ENCODE measurements at places on chromosomes 4 and X.
A peak's percentile ranks its signal among the peaks of the same experiment; 100 is the strongest.

- no peak for DNase-seq
- no peak overlapping the region for H3K4me3 ChIP-seq
- H3K27ac ChIP-seq, result no peak overlapping the region
- H3K27me3 ChIP-seq, result no peaks in the 10 kb centered on the region
- no peaks in the 10 kb centered on the region for H3K4me1 ChIP-seq
Measured at GRCh38 chrX:17713288-17713687, 24.0 kb upstream of the SCML1 start.

DNA sequence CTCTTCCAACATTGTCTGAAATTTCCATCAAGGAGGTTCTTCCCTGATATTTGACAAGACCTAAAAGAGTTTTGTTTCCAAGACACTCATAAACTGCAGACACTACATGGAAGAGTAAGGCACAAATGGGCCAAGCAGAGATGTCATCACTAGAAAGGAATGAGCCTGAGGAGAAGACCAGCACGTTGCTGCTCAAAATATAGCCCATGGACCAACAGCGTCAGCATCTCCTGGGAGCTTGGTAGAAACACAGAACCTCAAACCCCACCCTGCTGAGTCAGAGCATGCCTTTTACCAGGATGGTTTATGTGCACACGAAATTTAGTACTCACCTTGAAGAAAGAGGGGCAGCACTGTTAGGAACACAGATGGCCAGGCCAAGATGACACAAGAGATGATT lies 128.7 kb upstream of the MID1 start:
- no peak overlapping the region for H3K27ac ChIP-seq
- no peaks in the 10 kb centered on the region for H3K27me3 ChIP-seq
- no peak for DNase-seq
- H3K4me1 ChIP-seq, result no peaks in the 10 kb centered on the region

DNA sequence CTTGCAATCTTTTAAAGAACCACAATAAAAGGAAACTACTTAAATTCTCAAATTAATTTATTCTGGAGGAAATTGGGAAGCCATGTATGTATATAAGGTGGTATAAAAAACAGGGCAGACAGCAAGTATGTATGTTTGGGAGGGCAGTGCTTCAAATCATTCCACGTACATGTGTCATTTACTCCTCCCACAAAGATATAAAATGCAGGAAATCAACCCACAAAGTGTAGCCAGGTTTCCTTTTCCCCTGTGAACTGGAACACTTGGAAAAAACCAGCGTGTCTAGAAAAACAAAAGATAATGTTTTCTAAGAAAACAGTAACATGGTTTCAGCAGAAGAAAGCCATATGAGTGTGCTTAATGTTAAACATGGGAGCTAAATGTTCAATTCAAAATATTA lies 156.7 kb upstream of the FAM47A start:
- no peaks in the 10 kb centered on the region for H3K4me1 ChIP-seq
- H3K27me3 ChIP-seq, result no peaks in the 10 kb centered on the region
- no peak overlapping the region for H3K4me3 ChIP-seq
- DNase-seq, result no peak
- no peaks in the 10 kb centered on the region for H3K36me3 ChIP-seq

DNA sequence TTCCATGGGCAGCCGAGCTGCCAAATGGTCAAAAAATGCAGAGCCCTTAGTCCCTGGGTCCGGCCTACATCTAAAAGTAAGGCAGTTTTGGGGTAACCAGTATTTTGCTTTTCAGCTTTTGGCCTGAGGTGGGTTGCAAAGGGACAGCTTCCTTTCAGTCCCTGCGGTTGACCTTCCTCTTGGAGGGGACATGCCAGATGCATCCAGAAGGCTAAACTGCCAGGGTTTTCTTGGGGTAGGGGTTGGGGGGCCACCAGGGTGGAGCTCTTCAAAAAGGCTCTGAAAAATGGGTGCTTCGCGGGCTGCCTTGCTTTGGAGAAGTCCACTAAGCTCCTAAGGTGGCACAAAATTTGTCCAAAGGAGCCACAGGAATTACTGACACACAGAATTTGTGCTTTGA lies 120.7 kb downstream of the UBE2K start:
- no peak overlapping the region for H3K27ac ChIP-seq
- no peaks in the 10 kb centered on the region for H3K27me3 ChIP-seq
- H3K4me1 ChIP-seq, result no peaks in the 10 kb centered on the region
- DNase-seq, result no peak
- no peaks in the 10 kb centered on the region for H3K36me3 ChIP-seq
- H3K4me3 ChIP-seq, result no peak overlapping the region

DNA sequence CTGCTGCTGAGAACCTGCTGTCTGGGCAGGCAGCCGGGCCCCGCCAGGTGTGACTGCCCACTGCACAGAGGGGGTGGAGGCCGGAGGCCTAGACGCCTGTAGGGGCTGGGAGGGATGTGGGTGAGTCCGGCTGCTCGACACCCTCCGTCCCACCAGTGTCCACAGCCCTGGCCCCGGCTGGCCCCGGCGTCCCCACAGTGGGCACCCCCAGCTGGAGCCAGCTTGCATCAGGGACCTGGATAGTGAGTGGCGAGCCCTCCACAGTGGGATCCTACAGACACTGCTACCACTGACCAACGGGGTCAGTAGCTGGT lies 34.7 kb upstream of the SPON2 start:
- H3K36me3 ChIP-seq, result peaks cover under 1% of the 10 kb centered on the region
- peaks cover 99% of the 10 kb centered on the region for H3K4me1 ChIP-seq
- no peaks in the 10 kb centered on the region for H3K27me3 ChIP-seq
- peak overlapping the region; percentile 83 for H3K27ac ChIP-seq
- no peak overlapping the region for H3K4me3 ChIP-seq

GRCh38 chrX:39576041-39576872 lies 521.5 kb downstream of the BCOR start:
- H3K27me3 ChIP-seq, result no peaks in the 10 kb centered on the region
- no peak for DNase-seq
- H3K4me1 ChIP-seq, result no peaks in the 10 kb centered on the region

- no peaks in the 10 kb centered on the region for H3K27me3 ChIP-seq
- H3K4me3 ChIP-seq, result no peak overlapping the region
- no peak overlapping the region for H3K27ac ChIP-seq
- no peaks in the 10 kb centered on the region for H3K36me3 ChIP-seq
- no peaks in the 10 kb centered on the region for H3K4me1 ChIP-seq
- no peak for DNase-seq
Measured at GRCh38 chrX:29858714-29859113, 356.6 kb upstream of the MAGEB2 start.

DNA sequence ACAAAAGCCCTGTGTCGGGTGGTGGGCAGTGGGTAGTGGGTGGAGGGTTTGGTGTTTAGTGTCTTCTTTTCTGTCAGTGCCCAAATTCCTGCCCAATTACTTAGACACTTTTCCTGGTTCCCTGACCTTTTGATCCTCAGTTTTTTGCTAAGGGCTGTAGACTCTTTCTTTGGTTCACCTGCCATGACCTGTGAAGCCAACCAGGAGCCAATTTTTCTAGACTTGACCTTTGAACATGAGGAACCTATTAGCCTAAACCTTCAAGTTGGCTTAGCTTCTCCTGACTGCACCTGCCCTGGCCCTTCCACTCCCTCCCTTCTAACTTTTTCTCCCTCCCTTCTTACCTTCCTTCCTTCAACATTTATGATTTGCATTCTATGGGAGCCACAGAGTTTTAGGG lies 94.5 kb downstream of the MID1IP1 start:
- H3K36me3 ChIP-seq, result no peaks in the 10 kb centered on the region
- no peak overlapping the region for H3K27ac ChIP-seq
- DNase-seq, result no peak
- H3K4me3 ChIP-seq, result no peak overlapping the region

- H3K4me1 ChIP-seq, result no peaks in the 10 kb centered on the region
- no peaks in the 10 kb centered on the region for H3K27me3 ChIP-seq
- no peak for DNase-seq
- H3K36me3 ChIP-seq, result no peaks in the 10 kb centered on the region
- H3K27ac ChIP-seq, result no peak overlapping the region
Measured at GRCh38 chr4:77384094-77384493, 221.5 kb upstream of the CXCL13 start.

GRCh38 chr4:163482190-163482589 lies 8.6 kb upstream of the TKTL2 start:
- H3K4me3 ChIP-seq, result no peak overlapping the region
- H3K27ac ChIP-seq, result no peak overlapping the region
- H3K27me3 ChIP-seq, result no peaks in the 10 kb centered on the region
- no peaks in the 10 kb centered on the region for H3K4me1 ChIP-seq
- DNase-seq, result no peak

DNA sequence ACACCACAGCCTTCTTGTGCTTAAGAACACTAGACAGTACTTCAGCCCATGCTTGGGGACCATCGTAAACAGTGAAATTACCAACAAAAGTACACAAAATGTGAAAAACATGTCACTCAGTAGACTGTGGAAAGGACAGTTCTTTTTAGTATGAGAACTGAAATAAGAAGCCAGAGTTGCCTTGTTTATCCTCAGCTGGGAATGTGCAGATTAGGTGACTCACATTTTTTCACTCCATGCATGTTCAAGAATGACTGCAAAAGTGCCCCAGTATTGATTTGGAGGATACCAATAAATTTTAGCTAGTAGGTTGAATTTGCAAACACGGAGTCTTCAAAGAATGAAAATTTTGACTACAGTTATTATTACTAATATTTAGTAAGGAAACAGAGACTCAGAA lies 23.1 kb upstream of the BMP3 start:
- no peak for DNase-seq
- no peaks in the 10 kb centered on the region for H3K36me3 ChIP-seq
- H3K27me3 ChIP-seq, result no peaks in the 10 kb centered on the region
- H3K4me1 ChIP-seq, result no peaks in the 10 kb centered on the region

- H3K27ac ChIP-seq, result no peak overlapping the region
- H3K4me3 ChIP-seq, result no peak overlapping the region
- H3K27me3 ChIP-seq, result no peaks in the 10 kb centered on the region
- H3K36me3 ChIP-seq, result no peaks in the 10 kb centered on the region
Measured at GRCh38 chr4:110484767-110485166, 8.8 kb downstream of the ENPEP start.

DNA sequence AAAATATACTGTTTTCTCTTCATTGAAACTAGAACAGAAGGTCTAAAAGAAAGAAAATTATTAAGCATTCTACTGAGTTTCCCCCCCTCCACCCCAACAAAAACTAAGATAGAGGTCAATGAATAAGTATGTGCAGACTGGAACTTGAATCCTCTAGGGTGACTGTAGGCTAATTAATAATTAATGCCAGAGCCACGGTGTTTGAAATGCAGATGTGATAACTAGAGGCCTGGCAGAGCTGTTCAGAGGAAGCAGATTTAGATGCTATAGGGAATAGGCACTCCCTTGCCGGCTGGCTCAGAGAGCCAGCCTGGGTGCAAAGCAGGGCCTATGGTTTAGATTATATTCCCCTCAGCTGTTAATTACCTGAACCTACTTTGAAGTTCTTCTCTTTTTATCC lies 12.2 kb upstream of the POU3F4 start:
- DNase-seq, result no peak
- no peaks in the 10 kb centered on the region for H3K27me3 ChIP-seq
- no peaks in the 10 kb centered on the region for H3K4me1 ChIP-seq
- H3K27ac ChIP-seq, result no peak overlapping the region

GRCh38 chrX:119728487-119728886 lies 29.9 kb upstream of the SOWAHD start:
- H3K36me3 ChIP-seq, result no peaks in the 10 kb centered on the region
- DNase-seq, result no peak
- H3K4me3 ChIP-seq, result no peak overlapping the region
- H3K27ac ChIP-seq, result no peak overlapping the region

GRCh38 chrX:69028006-69028760 lies 137.1 kb downstream of the PJA1 start:
- H3K36me3 ChIP-seq, result no peaks in the 10 kb centered on the region
- H3K4me3 ChIP-seq, result no peak overlapping the region
- no peaks in the 10 kb centered on the region for H3K4me1 ChIP-seq
- no peaks in the 10 kb centered on the region for H3K27me3 ChIP-seq

DNA sequence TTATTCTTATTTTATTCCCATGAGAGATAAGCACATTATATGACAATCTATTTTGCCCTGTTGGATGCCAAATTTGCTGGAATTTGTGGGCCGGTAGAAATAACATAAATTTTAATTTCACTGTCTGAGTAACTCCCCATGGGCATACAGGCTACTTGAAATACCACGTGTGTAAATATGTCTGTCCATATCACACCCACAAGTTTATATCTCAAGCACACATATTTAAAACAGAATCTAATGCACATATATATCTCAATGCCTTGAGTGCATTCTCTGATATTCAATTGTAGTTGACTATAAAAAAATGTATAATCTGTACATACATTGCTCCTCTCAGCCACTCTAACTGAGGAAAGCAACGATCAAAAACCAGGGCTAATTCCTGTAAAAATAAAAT lies 51.2 kb downstream of the PPARGC1A start:
- no peak overlapping the region for H3K27ac ChIP-seq
- no peaks in the 10 kb centered on the region for H3K27me3 ChIP-seq
- H3K4me1 ChIP-seq, result no peaks in the 10 kb centered on the region
- H3K36me3 ChIP-seq, result no peaks in the 10 kb centered on the region
- DNase-seq, result no peak

GRCh38 chr4:68074397-68074796 lies 55.3 kb downstream of the TMPRSS11F start:
- no peaks in the 10 kb centered on the region for H3K36me3 ChIP-seq
- no peak for DNase-seq
- H3K4me1 ChIP-seq, result no peaks in the 10 kb centered on the region
- H3K4me3 ChIP-seq, result no peak overlapping the region
- no peak overlapping the region for H3K27ac ChIP-seq

DNA sequence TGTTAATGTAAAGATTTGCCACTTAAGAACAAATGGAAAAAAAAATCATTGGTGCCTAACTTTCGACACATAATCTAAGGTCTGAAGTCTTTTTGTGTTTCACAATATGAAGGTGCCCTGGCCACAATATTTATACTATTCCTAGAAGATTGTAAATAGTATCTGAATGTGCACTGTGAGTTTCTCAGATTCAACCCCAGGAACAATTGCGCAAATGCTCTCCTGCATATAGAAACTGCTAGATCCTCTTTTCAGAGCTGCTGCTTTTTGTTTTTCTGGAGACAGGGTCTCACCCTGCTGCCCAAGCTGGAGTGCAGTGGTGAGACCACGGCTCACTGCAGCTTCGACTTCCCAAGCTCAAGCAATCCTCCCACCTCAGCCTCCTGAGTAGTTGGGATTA lies 480.1 kb upstream of the FTHL17 start:
- DNase-seq, result no peak
- H3K27ac ChIP-seq, result no peak overlapping the region
- H3K4me1 ChIP-seq, result no peaks in the 10 kb centered on the region
- H3K27me3 ChIP-seq, result no peaks in the 10 kb centered on the region
- H3K4me3 ChIP-seq, result no peak overlapping the region

All from vagina (tissue), 2 donors.